PC-9 (cell line): ENCODE measurements at places on chromosomes 6 and 20. TPM values are rescaled to one million over a fixed set of nuclear protein-coding genes. Genes with fewer than 3 reads are reported as not detected.

The WFDC13 gene
- not detected in 2 replicates for total RNA-seq

The RIOK1 gene
- total RNA-seq = 16.9 and 24.9 TPM in 2 replicates

The CNR1 gene
- total RNA-seq = not detected in 2 replicates

The PGC gene
- total RNA-seq = not detected in 2 replicates

DNA sequence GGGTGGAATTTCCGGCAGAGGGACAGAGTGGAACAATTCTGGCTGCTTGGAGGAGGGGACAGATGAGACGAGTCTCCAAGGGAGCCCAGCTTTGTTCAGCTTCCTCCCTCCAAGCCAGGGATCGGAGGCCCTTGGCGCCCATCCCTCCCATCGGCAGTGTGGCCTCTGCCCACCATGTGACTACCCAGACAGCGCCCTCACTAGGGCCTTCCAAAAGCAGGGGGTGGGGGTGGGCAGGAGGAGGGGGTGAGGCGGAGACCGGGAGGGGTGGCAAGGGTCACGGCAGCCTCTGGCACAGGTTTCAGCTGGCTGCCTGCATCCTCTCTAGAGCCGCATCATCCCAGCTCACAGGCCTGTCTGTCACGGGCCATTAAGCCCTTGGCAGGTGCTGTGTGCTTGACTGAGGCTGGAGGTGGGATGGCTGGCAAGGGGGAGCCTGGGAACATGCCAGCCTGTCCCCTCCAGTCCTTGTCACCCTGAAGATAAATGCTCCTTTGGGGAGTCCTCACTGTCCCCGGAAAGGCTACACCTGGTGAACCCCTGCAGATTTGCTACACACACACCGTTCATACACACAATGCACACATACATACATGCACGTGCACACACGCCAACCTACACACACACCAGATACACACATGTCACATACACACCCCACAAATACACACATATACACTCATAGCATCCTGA, 6.2 kb upstream of the FGD2 start:
- H3K27ac ChIP-seq = no peak overlapping the region
- no peaks in the 10 kb centered on the region for H3K36me3 ChIP-seq
- H3K4me1 ChIP-seq = no peaks in the 10 kb centered on the region
- DNase-seq = peak; percentile 17
- H3K27me3 ChIP-seq = peaks cover 3% of the 10 kb centered on the region; the same call in 1 of the 2 replicates

DNA sequence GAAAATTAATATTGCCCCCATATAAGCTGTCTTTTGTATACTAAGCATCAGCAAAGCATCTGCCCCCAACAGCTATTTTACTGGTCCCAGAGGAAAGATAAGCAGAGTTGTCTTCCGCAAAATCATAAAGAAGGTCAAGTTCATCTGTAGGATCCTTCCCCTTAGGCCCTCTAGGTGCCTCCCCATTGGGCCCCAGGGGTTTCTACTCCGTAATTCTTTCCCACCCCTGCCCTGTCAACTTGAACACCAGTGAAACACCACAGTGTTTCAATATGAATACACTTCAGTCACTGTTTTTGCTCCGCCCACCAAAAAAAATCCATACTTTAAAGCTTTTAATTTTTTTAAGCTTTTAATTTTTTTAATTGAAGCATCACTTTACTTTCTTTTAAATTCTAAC, 159.2 kb downstream of the ATXN1 start:
- H3K4me1 ChIP-seq = no peaks in the 10 kb centered on the region
- H3K27ac ChIP-seq = no peak overlapping the region
- DNase-seq = no peak
- H3K27me3 ChIP-seq = no peaks in the 10 kb centered on the region
- H3K36me3 ChIP-seq = no peaks in the 10 kb centered on the region

- no peak overlapping the region for H3K27ac ChIP-seq
- H3K4me1 ChIP-seq = no peaks in the 10 kb centered on the region
- H3K27me3 ChIP-seq = no peaks in the 10 kb centered on the region
- no peak overlapping the region for H3K4me3 ChIP-seq
Observed at GRCh38 chr6:100455230-100456124, 9.2 kb downstream of the SIM1 start.

GRCh38 chr6:154611241-154611640, 100.8 kb upstream of the CNKSR3 start:
- no peaks in the 10 kb centered on the region for H3K36me3 ChIP-seq
- no peaks in the 10 kb centered on the region for H3K27me3 ChIP-seq
- no peak for DNase-seq
- H3K27ac ChIP-seq = no peak overlapping the region
- peaks cover 16% of the 10 kb centered on the region for H3K4me1 ChIP-seq

DNA sequence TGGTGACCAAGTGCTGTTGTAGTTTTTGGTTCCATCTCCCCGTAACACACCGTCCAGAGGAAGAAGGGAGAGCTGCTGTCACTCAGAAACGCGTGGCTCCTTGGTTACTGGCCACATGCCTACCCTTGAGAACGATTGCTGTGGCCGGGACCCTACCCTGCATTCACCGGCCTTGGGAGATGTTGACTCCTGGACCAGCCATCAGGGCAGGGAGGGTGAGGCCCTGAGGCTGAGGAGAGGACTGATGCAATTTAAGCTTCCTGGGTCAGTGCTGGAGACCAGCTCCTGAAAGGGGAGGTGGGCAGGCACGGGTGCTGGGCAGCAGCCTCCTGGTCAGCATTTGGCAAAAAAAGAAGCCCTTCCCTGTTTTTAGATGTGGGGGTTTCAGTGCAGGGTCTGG, 31.5 kb downstream of the ERMARD start:
- H3K27me3 ChIP-seq = peaks cover 2% of the 10 kb centered on the region; the same call in 1 of the 2 replicates
- no peaks in the 10 kb centered on the region for H3K4me1 ChIP-seq
- no peak overlapping the region for H3K4me3 ChIP-seq
- no peak overlapping the region for H3K27ac ChIP-seq
- no peak for DNase-seq
- no peaks in the 10 kb centered on the region for H3K36me3 ChIP-seq

- H3K36me3 ChIP-seq = peaks cover 28% of the 10 kb centered on the region
- no peak overlapping the region for H3K27ac ChIP-seq
- H3K27me3 ChIP-seq = no peaks in the 10 kb centered on the region
- no peaks in the 10 kb centered on the region for H3K4me1 ChIP-seq
- no peak for DNase-seq
Observed at GRCh38 chr20:10653599-10654249, 20.1 kb downstream of the JAG1 start.

DNA sequence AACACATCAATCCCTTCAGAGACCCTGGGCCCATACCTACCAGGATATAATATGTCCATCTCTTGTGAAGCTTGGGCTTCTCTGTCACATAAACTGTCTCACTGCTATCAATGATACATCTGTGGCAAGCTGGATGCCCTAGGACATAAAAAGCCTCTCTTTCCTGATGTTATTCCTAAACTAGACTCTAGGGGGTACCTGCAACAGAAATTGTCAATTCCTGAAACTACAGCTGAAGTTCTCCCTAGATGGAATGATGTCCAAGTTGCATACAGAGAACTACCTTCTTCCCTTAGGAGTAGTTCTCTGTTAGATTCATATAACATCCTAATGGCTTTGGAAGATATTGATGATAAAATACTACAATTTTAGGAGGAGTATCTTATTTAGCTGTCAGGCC, 35.8 kb downstream of the TBX18 start:
- no peaks in the 10 kb centered on the region for H3K36me3 ChIP-seq
- no peaks in the 10 kb centered on the region for H3K27me3 ChIP-seq
- DNase-seq = no peak
- no peak overlapping the region for H3K27ac ChIP-seq
